Lower lobe of right lung (tissue), 2 donors: ENCODE measurements at places on chromosomes 16 and 17. TPM values are rescaled to one million over a fixed set of nuclear protein-coding genes. Genes with fewer than 3 reads are reported as not detected.

MFSD6L gene
- 0.95 TPM for total RNA-seq

GRCh38 chr17:52606098-52606497 lies 447.6 kb upstream of the CA10 start:
- no peak for DNase-seq

DNA sequence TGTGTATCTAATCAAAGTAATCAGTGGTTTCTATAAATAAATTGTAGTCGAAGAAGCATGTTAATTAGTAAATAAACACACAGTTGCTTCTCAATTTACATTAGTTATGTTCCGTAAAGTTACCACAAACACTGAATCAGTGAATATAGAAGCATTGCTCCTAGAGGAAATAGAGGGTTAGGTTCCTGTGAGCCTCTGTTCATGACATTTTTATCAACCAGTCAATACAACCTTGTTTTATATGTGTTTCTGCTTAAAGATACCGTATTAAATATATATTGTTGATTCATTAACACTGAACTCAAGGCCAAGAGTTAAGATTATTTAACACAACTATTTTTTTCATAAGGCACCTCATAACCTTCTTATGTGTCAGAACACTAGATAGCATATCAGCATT lies 134.3 kb downstream of the PPM1E start:
- DNase-seq: no peak

DNA sequence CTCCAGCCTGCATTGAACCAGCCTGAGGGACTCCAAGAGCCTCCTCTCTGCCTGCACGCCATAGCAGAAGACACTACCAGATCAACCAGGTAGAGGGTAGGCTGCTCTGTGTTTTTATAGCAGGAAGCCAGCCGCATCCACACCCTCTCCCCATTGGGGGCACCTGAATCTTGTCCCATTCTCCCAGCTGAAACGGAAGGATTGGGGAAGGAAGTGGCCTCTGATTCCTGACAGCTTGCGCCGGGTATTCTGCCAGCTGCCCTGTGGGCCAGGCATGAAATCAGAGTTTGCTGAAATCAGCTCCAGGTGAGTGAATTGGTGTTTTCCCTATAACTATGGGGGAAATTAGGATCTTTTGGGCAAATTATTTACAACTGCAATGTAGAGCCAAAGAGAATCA lies at the start of gene ZP2:
ZP2 (minus strand) TSS at position 89 of the 400 bp plus-strand sequence; CDS start at position 62, 27 bp downstream.
- DNase-seq: no peak
